ENCODE measurements at places on chromosomes 2 and 18. TPM values are rescaled to one million over a fixed set of nuclear protein-coding genes. Genes with fewer than 3 reads are reported as not detected.

The SP5 gene
- not detected for total RNA-seq

The GAL3ST2 gene
- total RNA-seq: not detected

The CLHC1 gene
- total RNA-seq: 2.8 TPM

The MOCOS gene
- total RNA-seq: 1.8 TPM

The SNORC gene
- 0.39 TPM for total RNA-seq

The KCNE4 gene
- total RNA-seq: 1.2 TPM

The NXPH2 gene
- not detected for total RNA-seq

The FAM228B gene
- 48.4 TPM for total RNA-seq

The LYPD6B gene
- total RNA-seq: 1.3 TPM

The ALPI gene
- not detected for total RNA-seq
